ENCODE measurements at places on chromosomes 7 and 10.

DNA sequence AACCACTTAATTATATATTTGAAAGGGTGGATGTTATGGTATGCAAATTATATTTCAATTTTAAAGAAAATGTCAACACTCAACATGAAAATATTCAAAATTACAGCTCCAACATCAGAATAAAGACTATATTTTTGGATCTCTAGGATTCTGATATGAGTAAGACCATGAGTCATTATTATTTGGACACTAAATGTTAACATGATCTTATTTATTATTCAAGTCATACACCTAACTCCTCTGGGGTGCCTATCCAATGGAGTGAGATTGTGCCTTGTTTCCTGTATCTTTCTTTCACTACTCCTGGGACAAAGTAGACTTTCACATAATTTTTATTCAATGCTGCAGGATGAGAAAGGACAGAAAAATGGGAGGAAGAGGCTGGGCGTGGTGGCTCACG lies 135.2 kb upstream of the PRSS1 start:
- DNase-seq, result no peak

DNA sequence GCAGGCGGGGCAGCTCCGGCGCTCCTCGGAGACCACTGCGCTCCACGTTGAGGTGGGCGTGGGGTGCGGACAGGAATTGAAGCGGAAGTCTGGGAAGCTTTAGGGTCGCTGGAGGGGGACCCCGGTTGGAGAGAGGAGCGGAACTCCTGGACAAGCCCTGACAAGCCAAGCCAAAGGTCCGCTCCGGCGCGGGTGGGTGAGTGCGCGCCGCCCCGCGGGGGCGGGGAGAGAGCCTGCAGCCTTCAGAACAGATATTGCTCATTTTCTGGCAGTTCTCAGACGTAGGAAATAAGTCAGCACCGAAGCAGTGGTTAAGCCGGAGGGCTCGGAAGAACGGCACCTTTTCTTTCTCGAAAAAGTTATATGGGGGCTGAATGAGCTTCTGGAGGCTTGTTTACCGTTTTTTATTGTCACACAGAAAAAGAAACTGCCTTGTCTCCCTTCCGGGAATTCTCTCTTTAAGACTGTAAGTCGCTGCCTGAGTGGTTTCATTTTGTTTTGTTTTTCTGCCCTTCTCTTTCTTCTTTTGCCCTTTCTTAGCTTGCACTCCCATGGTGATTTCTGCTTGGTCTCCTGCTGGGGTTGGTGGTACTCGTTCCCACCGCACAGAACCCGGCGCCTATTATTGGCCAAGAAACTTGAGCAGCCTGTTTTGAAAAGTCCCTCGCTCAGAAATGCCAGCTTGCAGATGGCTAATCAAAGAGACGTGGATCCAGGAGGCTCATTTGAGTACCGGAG lies 732 bp downstream of the FAS start:
- DNase-seq, result peak; percentile 77

GRCh38 chr7:64878684-64879083 lies 24.4 kb upstream of the ZNF273 start:
- no peak for DNase-seq

DNA sequence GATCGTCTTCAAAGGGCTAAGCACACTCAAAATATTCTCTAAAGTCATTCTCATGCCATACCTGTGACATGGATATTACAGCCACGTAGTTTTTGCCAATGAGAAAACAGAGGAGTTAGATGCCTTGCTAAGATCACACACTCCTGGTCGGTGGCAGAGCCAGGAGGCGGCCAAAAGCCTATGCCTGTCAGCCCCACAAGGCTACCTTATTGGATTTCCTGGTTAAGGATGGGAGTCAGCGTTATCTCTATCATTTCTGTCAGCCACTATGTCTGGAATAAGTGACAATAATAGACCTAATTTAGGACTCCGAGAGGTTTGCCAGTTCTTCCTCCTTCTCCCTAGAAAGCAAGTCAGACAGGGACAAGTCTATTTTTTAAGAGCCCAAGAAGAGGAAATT lies 250.8 kb downstream of the TRIL start:
- DNase-seq, result no peak

- no peak for DNase-seq
Observed at GRCh38 chr10:128448796-128449195, 322.6 kb upstream of the MKI67 start.

GRCh38 chr10:124560377-124561105 lies 98.9 kb downstream of the LHPP start:
- DNase-seq, result no peak

- DNase-seq, result no peak
Observed at GRCh38 chr10:95552679-95553342, 8.4 kb downstream of the SORBS1 start.

GRCh38 chr10:87921931-87922688 lies 58.7 kb downstream of the PTEN start:
- no peak for DNase-seq

DNA sequence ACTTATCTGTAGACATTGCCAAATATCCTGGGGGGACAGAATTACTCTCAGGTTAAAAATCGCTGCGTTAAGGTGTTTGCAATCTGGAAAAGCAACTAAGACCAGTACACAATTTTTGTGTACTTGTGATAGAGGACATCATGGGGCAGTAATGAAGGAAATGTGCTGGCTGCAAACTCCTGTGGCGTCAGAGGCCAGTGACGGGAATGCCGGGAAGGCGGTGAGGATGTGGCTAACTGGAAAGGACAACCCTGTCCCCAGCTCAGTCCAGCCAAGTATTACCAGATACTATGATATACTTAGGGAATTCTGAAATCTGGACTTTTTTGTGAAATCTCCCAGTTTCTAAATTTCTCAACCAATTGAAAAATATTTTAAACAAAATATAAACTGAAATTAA lies 103.1 kb upstream of the NANOS1 start:
- no peak for DNase-seq

- DNase-seq, result no peak
Observed at GRCh38 chr7:80186721-80187120, 52.1 kb downstream of the GNAI1 start.

GRCh38 chr10:21532694-21533466 lies 1.2 kb upstream of the MLLT10 start:
- no peak for DNase-seq

- DNase-seq, result no peak
Observed at GRCh38 chr10:22643775-22644174, 70.6 kb downstream of the PIP4K2A start.

- peak; percentile 77 for DNase-seq
Observed at GRCh38 chr10:107814865-107815487, 650.5 kb upstream of the SORCS1 start.

DNA sequence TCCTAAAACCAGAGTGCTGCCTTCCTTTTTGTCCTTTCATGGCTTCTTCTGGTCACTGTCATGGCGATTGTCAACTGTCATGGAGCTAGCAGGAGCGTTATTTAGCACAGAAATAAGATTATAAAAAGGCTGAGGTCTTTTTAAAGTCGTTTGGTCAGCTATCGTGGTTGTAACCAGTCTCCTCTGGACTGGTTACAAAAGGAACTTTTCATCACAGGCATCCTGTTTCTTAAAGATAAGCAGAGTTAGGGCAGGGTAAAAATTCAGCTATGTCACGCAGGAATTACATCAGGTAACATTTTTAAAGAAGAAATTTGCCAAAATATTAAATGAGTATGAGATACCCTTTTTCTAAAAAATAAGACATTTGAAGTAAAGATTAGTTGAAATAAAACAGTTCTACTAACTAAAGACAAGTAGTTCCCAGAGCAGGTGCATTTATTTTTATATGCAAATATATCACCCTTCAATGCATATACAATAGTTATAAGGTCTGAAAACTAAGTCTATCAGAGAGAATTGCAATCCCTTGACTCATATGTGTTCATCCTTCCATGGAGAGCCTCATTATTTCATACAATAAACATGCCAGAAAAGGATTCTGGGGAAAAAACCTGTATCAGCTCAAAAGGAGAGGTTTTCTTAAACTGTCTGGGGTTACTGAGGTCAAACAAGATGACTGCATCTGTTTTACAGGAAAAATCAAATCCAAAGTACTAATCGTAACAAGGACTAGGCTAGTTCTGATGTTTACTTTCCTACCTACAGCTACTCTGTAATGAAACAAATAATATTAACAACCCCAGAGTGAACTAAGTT lies 20.9 kb downstream of the FAM24A start:
- DNase-seq, result no peak

GRCh38 chr7:22351878-22352277 lies 5.1 kb downstream of the RAPGEF5 start:
- DNase-seq, result peak; percentile 51

DNA sequence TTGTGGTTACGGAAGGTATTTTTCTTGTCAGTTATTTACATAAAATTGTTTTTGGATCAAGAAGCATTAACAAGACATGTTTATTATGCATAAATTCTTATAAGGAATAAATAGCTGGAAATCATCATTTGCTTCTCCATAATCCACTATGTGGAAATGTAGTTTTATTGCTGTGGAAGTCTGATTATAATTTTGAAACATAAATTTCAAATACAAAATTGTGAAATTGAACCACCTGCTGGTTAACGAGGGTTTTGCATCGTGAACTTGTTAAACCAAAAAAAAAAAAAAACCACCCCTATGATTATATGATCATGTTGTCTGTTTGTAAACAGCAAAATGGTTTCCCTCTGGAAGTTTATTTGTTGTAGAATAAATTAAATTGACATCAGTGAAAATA lies 25.9 kb downstream of the ABRAXAS2 start:
- DNase-seq, result peak; percentile 38

- no peak for DNase-seq
Observed at GRCh38 chr7:8618441-8619070, 185.1 kb downstream of the NXPH1 start.

GRCh38 chr7:66083677-66084076 lies 8.1 kb downstream of the ASL start:
- no peak for DNase-seq

- DNase-seq, result peak; percentile 33
Observed at GRCh38 chr10:109062371-109062770, 860.9 kb downstream of the XPNPEP1 start.

- DNase-seq, result peak; percentile 57
Observed at GRCh38 chr7:26187380-26188205, 13.0 kb downstream of the HNRNPA2B1 start.

DNA sequence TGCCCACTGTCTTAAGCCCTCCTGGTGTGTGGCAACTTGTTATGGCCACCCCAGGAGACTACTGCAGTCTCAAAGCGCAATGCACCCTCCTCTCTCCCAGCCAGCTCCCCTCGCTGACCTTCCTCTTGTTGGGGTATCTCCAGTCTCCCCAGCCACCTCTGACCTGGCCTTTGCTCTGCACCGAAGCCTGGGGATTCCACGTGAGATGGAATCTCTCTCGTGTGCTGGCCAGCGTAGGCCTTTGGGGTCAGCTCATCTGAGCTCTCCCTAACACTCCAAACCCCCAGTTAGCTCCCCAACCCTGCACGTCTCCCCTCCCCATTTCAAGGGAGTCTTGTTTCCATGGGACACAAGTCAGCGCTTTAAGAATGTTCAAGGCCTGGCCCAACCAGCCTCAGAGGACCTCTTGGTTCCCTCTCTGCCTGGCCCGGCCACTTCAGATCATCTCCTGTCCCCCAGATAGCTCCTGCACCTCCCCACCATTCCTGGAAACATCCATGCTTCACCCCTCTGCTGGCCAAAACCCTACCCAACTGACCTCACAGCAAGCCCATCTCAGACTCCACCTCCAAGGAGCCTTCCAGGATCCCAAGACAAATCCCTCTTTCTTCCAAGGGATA lies 11.2 kb downstream of the ITPRIP start:
- no peak for DNase-seq

DNA sequence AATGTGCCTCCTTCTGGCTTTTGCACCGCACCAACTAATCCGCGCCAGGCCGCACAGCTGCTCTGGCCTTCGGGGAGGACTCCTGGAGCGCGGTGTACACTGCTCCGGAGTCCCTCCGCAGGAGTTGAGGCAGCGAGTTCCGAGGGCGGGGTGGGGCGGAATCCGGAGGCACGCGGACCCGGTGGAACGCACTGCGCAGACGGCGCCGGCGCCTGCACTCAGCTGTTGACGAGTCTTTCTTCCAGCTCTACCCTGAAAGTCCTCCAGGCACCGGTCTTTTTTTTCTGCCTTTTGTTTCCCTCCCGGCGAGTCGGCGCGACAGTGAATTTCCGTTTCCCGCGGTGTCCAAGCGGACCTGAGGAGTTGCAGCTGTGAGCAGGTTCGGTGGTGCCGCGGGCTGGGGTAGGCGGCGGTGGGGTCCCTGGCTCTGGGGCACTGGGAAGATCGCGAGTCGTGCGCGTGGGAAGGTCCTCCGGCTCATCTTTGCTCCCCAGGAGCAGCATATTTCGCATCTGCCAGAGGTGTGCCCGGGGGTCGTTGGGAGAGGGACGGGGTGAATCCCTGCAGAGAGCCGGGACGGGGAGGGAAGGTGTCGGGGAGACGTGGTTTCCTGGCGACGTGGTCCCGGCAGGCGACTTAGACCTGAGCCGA lies 44.1 kb downstream of the SFTPD start:
- DNase-seq, result peak; percentile 42

Data from GM12865 (cell line).